ENCODE measurements at places on chromosomes 3 and 15. TPM values are rescaled to one million over a fixed set of nuclear protein-coding genes. Genes with fewer than 3 reads are reported as not detected.

- DNase-seq = no peak
Observed at GRCh38 chr15:40092979-40093869, 15.5 kb downstream of the BMF start.

DNA sequence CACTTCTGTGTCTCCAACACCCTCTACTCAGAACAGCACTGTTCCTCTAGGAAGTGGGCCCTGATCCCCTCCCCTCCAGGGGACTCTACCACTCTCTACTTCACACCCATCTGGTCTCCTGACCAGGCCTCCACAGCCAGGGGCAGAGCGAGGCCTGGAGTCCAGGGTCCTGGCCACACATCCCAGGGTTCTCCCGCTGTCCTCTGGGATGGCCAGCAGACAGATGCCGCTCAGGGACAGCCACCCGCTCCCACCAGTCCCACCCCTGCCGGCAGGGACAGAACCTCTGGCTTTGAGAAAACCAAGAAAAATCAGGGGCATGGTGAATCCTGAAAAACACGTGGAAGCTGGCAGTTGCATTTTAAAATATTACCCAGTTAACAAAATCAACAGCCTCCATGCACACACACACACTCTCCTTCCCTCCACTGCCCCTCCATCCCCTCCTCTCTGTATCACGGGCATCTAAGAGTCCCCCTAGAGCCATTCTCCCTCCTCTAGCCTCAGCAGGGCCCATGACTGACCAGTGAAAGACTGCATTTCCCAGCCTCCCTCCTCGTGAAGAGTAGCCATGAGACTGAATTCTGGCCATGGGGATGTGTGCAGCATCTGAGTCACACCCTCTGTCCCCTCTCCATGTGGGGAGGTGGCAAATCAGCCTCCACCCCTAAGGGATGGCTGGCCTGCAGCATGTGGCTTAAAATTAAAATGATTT is 32.1 kb upstream of the IQSEC1 start:
- no peak for DNase-seq

GRCh38 chr3:149650828-149651227 is 7.0 kb downstream of the WWTR1 start:
- no peak for DNase-seq

- DNase-seq = no peak
Observed at GRCh38 chr3:170196833-170197232, 15.3 kb upstream of the PHC3 start.

- DNase-seq = no peak
Observed at GRCh38 chr15:81163961-81164800, 30.1 kb downstream of the CFAP161 start.

- no peak for DNase-seq
Observed at GRCh38 chr3:43326891-43327581, 40.7 kb downstream of the SNRK start.

GRCh38 chr3:19399836-19400235 is 251.5 kb downstream of the KCNH8 start:
- no peak for DNase-seq

DNA sequence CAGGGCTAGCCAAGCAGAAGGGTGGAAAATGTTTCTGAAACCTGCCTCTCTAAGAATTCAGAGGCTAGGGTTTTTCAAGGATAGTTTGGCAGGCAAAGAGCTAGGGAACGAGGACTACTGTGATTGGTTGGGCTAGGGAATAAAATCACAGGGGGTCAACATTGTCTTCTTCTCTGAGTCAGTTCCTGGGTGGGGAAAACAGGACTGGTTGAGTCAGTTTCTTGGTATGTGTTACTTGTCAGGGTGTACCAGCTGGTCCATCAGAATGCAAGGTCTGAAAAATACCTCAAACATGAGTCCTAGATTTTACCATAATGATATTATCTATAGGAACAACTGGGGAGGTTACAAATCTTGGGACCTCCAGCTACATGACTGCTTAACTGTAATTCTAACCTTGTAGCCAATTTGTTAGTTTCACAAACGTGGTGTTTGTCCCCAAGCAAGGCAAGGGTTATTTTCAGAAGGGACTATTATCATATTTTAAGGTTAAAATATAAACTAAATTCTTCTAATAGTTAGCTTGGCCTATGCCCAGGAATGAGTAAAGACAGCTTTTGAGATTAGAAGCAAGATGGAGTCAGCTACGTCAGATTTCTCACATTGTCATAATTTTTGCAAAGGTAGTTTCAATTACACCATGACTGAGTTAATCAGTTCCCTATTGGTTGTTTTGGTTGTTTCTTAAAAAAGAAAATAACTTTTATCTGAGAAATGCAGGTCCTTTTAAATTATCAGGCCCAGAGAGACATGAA is 231.5 kb downstream of the ALCAM start:
- no peak for DNase-seq

DNA sequence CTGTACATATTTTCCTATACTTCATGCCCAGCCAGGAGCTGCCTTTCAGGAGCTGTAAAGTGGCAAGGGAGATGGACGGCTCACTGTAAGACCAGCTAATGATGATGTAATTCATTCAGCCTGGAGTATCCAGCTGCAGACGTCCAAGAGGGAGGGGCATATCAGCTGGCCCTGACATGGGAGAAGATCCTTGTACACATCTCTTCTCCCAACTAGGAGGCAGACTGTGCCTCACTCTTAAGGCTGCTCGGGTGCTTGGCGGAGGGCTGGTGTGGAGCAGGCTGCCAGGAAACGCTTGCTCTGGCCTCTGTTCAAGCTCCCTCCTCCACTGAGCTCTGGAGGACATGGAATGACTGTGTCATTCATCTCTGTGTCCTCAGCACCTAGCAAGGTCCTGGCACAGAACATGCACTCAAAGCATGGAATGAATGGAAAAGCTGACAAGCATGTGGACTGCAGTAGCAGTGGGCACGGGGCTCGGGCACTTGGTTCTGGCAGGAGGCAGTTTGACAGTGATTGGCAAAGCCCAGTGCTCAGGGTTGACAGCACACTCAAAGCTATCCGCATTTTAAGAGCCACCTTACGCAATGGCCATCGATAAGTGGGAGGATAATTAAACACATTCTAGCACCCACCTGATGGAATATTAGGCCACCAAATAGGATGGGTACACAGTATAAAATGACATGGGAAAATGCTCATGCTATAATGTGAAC is 72.4 kb downstream of the TBC1D2B start:
- DNase-seq = no peak

DNA sequence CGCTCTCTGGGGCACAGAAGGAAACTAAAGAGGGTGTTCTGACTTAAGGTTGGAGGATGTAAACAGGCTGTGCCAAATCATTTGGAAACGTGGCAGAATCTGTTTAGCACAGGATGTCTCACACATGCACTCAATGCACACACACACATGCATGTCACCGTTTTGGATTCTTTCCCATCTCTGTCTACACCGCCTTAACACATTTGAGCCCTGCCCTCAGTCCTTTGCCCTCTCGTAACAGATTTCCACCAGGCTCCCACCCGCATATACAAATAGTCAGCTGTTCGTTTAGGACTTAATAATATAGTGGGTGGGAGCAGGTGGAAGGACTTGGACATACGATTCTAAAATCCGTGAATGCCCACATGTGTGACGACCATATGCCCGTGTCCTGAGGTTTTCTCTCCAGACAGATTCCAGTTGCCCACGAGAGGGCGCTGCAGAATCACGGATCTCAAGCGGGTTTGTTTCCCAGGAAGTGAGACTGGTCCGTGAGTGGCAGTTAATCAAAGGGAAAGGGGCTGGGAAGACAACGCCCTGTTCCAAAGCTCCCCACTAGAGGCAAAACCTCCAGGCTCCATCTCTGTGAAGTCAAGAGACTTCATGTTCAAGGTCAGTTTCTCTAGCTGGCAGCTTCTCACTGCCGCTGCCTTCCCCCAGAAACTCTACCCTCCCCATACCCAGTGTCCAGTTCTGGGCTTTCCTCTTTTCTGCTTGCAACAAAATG is 44.5 kb downstream of the NOX5 start:
- DNase-seq = peak; percentile 82

- peak; percentile 30 for DNase-seq
Observed at GRCh38 chr15:66698318-66698961, 3.6 kb upstream of the SMAD6 start.

DNA sequence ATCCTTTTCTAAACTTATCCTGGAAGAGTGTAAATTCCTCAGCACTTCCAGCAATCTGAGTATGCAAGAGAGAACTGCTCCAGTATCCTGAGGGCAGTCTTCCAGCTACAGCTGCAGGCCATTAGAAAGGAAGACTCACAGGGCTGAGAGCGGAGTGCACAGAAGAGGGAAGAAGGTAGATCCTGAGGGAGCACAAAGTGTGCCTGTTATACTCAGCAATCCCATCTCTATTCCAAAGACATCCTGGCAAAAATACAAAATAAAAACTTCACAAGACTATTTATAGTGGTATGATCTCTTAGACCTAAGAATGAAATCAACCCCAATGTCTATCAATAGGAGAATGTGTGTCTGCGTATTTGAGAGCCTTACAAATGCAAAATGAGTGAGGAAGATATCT is 292.0 kb downstream of the ZIC1 start:
- no peak for DNase-seq

DNA sequence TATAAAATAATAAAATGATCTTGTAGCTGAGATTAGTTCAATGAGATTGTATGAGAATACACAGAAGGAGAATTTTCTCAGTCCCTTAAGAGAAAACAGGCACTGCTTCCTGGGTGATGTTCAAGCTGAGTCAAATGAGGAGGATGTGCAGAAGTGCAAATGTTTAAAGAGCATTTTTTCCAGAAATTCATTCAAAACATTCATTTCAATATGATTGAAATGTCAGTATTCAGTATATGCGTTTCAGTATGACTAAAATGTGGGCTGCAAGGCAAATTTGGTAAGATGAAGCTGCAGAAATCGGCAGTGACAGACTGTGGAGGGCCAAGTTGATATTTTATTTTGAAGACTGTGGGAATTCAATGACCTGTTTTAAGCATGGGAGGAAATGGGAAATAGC is 19.3 kb upstream of the PYDC2 start:
- no peak for DNase-seq

- no peak for DNase-seq
Observed at GRCh38 chr3:50338965-50339364, 1.7 kb downstream of the RASSF1 start.

GRCh38 chr15:44307712-44308111 is 19.2 kb downstream of the GOLM2 start:
- DNase-seq = no peak

- DNase-seq = no peak
Observed at GRCh38 chr15:53875711-53876110, 102.5 kb upstream of the UNC13C start.

DNA sequence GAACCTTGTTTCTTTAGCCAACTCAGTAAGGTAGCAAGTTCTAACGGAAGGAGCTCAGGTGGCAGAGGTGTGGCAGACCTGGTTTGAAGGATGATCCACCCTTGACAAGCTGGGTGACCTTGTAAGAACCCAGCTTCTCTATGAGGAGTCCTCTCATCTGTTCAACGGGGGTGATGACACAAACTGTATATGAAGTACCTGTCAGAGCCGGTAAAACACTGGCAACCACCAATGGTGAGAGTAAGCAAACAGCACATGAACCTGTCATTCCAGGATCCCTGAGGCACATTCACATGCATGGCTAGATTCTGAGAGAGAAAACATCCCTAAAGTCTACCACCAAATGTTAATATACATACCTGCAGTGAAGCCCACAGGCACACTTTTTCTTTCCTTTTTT is 2.4 kb downstream of the SCAP start:
- DNase-seq = no peak

DNA sequence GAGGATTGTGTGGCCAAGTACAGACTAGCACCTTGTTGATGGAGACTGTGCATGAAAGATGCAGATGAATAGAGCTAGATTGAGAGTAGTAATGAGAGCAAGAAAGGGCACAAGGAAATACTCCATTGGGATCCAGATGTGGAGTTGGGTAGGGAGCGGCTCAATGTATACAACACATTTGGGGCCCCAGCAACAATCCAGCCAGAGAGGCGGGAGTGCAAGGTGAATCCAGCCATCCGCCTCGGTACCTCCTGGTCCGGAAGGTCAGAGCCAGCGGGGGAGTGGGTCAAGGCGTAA is 9.0 kb downstream of the ISL2 start:
- no peak for DNase-seq

DNA sequence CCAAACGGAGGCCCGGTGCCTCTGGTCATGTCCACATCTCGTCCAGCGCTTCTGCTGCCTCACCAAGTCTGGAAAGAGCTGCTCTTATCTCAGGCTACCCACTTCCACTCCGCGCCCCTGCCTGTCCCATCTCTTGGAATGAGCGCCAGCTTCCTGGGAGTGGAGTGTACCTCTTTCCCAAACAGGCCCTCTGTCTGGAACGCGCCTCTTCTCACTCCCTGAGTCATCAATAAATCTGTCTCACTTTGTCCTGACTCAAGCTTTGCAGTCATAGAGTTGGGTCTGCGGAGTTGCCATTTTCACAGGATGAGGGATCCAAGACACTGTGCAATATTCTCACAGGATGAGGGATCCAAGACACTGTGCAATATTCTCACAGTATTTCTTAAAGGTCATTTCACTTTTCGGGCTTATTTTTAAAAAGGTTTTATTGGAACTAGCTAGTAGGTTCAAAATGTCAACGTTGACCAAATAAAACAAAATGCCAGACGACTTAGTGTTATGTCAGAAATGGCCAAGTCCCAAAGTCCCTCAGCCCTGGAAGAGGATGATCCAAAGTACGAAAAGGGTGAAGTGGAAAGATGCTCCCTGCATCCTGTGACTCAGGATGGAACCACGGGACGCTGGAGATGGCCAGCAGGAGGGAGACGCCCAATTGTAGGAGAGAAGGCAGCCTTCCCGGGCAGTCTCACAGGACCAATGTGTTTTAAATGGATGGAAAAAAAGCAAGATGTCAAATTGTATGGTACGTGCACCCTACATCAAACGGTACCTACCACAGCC is 81.1 kb downstream of the CHSY1 start:
- DNase-seq = no peak

DNA sequence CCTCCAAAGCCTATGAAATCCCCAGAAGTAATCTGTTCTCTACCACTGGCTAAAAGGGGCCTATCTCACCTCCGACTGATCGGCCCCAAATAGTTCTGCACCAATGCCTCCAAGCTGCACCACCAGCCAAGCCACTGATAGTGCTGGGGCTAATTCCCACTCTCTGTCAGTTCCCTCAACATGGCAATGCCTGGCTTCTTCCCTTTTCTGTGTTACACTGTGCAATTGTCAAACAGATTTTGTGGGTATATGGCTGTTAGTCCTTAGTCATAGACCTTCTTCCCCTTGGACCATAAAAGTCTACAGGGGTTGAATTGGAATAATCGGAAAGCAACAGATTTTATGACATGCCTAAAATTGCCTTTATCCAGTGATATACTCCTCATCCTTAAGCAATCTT is 9.3 kb upstream of the UBE2E2 start:
- no peak for DNase-seq

- no peak for DNase-seq
Observed at GRCh38 chr3:55416331-55416821, 70.7 kb downstream of the WNT5A start.

ACTL6A gene
- 102 TPM for total RNA-seq

IQCH gene
- total RNA-seq = 2.8 TPM

TMEM207 gene
- total RNA-seq = not detected

CNTN6 gene
- total RNA-seq = not detected

MAP4 gene
- total RNA-seq = 116 TPM

CTDSPL gene
- total RNA-seq = 5.1 TPM

MESP2 gene
- total RNA-seq = not detected

GOLGA6L7 gene
- total RNA-seq = not detected

AHSG gene
- total RNA-seq = not detected
